Stimulated activated CD4-positive, alpha-beta T cell treated with anti-CD3 and anti-CD28 coated beads, TNF-alpha, amount 100 ng/mL, for 4 hours (primary cell): ENCODE measurements at places on chromosomes 2 and 18.

GRCh38 chr18:76350134-76351025, 144.7 kb downstream of the ZNF516 start:
- no peak for DNase-seq

DNA sequence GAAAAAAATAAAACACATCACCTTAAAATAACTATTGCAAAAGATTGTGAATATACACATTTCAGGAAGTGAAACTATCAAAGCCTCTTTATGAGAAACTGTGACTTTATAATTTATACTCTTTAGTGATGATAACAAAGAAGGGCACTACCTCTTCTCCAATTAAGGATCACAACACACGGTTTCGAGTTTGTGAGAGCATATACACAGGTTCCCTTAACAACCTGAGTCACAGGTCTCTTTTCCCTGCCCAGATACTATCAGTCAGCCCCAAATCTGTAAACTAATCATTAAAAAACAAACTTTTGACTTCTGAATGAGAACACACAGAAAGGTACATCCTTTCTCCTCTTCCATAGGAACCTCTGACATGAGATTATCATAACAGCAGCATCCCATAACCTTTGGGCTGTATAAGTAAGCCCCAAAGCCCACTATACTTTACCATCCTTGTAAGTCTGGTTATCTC, 44.9 kb downstream of the PTPN2 start:
- no peak for DNase-seq

GRCh38 chr2:198653311-198653710, 804.4 kb downstream of the SATB2 start:
- DNase-seq = no peak

DNA sequence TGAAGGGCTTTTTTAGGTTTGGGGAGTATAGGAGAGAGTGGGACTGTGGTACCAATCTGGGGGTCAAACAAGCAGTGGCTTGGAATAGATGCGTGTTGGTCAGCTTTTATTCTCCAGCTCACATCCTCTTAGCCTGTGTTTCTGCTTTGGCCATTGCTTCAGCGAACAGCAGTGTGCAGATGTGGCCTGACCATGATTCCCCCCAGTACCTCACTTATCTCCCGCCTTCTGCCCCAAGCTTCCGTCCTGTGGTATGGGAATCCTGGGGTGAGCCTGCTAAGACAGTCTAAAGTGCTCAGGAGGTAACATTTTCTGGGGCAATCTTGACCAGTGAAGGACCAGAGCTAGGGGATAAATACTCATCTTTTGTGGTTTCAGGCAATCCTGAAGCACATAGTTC, 84.9 kb upstream of the TNP1 start:
- DNase-seq = no peak

DNA sequence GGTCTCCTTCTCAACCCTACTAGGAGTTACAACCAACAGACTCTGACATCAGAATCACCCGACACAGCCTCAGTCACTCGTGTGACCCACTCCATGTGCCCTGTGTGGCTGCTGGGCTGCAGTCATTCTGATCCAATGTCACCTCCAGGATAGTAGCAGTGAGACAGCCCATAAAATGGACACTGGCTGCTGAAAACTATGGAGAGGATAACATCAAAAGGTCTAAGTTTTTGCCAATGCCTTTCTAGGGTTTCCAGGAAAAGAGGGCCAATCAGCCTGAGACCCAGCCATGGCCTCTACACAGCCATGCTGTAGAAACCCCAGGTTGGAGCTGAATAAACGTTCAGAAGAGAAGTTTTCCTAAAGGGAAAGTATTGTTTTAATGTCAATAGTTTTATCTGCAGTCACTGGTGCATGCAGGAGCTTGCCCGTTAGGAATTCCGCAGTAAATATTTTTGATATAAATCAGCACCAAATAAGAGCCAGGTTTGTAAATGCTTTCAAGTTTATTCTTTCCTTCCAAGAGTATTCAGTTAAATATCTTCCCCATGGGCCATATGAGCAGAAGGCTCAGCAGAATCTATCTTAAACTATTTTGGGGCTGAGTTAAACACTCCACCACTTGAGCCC, 92.2 kb upstream of the PID1 start:
- no peak for DNase-seq
